ENCODE measurements at places on chromosomes 1 and 21.

GRCh38 chr21:37374027-37374426, 7.5 kb downstream of the DYRK1A start:
- no peak for DNase-seq

GRCh38 chr1:162689745-162690671, 57.7 kb downstream of the DDR2 start:
- no peak for DNase-seq

DNA sequence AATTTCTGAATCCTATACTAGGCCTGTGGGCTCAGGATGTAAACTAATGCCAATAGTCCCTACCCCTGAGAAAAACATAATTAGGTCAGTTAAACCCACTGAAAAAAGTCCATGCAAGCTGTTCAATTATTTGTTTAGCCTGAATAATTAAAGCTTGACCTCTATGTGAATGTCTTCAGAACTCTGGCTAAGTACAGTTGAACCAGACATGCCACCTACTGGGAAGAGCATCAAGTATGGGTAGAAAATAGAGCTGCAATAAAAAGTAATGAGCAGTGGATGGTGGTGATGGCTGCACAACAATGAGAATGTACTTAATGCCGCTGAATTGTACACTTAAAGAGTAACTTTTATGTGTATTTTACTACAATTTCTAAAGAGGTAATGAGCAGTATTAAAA, 23.6 kb upstream of the SLC19A2 start:
- no peak for DNase-seq

DNA sequence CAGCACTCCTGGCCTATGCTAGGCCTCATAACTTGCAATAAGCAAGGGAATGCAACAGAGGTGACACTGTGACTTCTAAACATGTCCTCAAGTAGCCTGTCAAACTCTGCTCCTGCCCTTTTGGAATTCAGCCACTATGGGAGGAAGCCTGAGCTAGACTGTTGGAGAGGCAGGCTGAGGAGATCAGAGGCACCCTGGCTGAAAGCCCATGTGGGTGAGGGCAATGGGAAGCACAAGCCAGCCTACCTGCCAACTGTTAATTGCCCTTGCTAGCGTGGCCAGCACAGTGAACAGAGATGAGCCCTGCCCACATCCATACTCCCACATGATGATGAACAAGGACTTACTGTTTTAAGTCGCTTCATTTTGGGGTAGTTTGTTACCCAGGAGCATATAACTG, 17.7 kb downstream of the GNB1 start:
- DNase-seq, result no peak

DNA sequence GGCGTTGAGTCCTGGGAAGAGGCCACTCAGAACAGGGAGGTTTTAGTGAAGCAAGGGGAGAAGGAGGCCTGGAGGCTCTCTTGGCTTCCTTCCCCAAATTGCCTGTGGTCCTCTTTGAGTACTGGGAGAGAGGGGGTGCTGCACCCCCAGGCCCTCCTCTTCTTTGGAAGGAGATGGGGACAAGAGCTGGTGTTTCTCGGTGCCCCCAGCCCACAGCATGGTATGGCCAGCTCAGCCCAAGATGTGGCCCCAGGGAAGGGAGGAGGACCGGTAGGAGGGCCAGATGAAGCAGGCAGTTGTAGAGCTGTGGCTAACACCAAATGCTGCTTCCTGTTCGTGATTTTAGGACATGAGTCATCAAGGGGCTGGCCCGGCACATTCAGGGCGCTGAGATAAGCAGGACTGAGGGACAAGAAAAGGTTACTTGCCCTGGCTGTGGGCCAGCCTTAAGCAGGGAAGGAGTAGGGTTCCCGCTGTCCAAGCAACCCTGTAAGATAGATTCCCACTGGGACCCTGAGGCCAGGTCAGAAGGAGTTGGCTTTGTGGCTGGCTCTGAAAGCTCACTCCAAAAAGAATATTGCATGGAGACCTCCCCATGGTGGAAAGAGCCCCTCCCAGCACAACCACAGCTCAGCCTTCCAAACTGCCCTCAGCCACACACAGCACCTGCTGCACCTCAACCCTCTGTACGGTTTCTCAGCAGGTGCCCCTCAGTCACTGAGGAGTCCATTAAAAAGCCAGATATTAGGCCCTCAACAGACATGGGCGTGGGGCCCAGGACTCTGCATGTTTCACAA, 4.9 kb upstream of the TNFRSF1B start:
- peak; percentile 75 for DNase-seq

- DNase-seq, result no peak
Observed at GRCh38 chr1:183303901-183304300, 114.3 kb downstream of the NMNAT2 start.

Measured in femur (tissue), 1 donor.